ENCODE measurements at places on chromosomes 5 and 9.
A peak's percentile ranks its signal among the peaks of the same experiment; 100 is the strongest.

- DNase-seq = no peak
Measured at GRCh38 chr5:66987949-66988838, 208.4 kb downstream of the CD180 start.

- no peak for DNase-seq
Measured at GRCh38 chr5:116622375-116623050, 47.9 kb upstream of the SEMA6A start.

DNA sequence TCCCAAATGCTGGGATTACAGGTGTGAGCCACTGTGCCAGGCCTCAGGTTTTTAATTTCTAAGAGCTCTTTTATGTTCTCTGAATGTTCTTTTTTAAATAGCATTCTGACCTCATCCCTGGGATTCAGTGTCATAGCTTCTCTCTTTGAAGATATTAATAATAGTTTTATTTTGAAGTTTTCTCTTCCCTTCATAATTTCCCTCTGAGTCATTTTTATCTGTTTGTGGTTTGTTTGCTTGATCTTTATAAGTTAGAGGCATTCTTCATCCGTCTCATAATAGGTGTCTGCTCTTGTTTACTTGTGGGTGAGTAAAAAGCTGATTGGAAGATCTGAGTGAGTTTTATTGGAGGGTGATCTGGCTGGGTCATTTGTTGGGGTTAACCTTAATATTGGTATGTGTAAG lies 12.5 kb upstream of the MAMDC2 start:
- peak; percentile 30 for DNase-seq

GRCh38 chr9:117926031-117926658 lies 221.9 kb downstream of the TLR4 start:
- peak; percentile 40 for DNase-seq

DNA sequence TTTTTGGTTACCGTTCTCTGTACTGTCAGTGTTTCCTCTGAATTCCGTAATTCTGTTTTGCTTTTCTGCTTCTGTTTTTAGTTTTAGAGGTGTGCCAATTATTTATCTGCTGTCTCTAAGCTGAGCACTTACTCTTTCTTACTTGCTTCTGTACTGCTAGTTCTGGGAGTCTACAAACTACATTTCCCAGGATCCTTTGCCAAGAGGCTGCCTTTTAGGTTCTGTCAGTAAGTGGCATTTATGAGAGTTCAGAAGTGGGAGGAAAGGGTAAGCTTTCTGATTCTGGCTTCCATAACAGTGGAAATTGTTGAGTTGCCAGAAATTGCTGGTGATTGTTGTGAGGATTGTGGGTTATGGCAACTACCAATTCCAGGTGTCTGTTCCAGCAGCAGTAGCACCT lies 102.4 kb downstream of the OSTF1 start:
- DNase-seq = no peak

GRCh38 chr9:122159925-122160246 lies 178 bp downstream of the MORN5 start:
- no peak for DNase-seq

DNA sequence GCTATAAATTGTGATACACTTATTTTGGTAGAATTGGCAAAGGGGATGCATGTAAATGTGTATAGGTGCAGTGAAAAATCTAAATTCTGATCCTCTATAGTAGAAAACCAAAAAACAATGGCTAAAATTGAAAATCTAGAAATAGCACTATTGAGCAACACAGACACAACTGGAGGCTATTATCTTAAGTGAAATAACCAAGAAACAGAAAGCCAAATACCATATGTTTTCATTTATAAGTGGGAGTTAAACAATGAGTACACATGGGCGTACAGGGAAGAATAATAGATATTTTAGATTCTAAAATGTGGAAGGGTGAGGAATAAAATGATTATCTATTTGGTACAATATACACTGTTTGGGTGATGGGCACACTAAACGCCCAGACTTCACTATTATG lies 183.2 kb upstream of the TUSC1 start:
- no peak for DNase-seq

GRCh38 chr5:58025809-58026208 lies 434.1 kb downstream of the PLK2 start:
- DNase-seq = no peak

- DNase-seq = no peak
Measured at GRCh38 chr9:35452481-35452880, 37.4 kb upstream of the RUSC2 start.

DNA sequence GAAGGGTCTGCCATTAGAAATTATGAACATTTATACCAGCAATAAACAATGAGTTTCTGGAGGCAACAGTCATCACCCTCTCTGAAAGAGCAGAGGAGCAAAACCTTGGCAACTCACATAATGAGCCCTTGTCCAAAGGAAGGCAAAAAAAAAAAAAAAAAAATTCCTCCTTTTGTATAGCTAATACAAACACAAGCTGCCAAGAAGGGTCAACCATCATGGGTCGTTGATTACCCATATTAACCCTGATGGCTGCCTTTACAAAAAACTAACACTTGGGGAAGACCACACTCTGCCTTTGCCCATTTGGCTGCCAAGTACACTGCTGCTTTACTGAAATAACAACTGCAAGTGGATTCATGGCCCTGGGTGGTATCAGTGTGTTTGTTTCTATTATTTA lies 272.7 kb downstream of the ADAMTSL1 start:
- no peak for DNase-seq

- DNase-seq = no peak
Measured at GRCh38 chr9:16282216-16282615, 588.3 kb downstream of the BNC2 start.

DNA sequence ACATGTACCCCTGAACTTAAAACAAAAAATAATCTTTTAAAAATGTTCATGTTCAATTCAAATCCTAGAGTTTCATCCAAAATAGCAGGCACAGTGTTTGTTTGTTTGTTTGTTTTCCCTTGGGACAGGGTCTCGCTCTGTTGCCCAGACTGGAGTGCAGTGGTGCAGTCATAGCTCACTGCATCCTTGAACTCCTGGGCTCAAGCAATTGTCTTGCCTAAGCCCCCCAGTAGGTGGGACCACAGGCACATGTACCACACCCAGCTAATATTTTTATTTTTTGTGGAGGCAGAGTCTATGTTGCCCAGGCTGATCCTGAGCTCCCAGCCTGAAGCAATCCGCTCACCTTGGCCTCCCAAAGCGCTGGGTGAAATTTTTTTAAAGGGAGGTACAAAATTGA lies 5.0 kb upstream of the POLR1E start:
- DNase-seq = no peak

DNA sequence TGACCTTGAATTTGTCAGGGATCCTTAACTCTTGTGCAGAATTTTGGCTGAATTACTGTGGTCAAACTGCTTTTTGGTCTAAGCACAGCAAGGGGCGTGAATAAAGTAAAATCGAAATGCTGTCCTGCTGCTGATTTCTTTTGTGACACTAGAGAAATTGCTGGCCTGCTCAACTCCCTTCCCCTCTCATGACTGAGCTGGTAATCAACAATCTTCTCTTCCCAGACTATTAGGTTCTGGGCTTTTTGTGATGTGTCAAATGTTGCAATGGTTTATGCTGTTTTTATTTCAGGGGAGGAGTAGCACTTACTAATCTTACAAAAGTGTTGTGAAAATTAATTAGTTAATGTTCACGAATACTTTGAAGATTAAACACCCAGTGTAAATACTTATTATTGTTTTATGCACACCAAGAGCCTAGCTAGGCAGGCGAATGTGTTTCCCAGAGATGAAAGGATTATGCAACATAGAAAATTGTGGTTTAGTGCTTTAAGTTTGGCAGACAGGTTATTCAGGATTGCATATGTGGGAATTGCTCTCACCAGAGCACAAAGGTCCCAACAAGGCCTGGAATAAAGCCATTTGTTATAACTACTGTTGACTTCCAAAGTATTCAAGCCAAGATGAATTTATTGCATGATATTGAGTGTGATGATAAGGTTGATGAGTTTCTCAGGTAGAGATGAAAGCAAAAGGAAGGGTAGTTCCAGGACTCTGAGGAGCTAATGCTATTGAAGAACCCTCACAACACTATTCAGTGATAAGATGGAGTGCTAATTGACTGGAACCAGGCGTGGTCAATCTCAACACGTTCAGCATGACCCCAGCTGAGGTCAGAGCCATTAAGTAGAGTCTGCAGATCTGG lies 280.7 kb upstream of the ZNF608 start:
- no peak for DNase-seq

DNA sequence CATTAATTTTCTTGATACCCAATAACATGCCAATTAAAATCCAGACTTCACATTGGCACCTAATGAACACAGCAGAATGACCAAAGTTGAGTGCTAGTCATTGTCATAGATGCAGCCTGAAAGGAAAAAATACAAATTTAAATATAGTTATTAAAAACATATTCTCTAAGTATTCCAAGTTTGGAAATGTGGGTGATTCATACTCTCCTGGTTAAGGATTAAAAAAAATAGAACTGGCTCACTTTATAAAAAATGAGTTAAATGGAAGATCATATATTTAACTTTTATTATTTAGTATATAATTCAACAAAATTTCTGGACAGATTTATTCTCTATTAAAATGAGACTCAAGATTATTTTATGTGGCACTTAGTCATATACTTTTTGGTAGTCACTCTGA lies 33.2 kb upstream of the RICTOR start:
- no peak for DNase-seq

GRCh38 chr5:114419959-114420358 lies 58.1 kb downstream of the KCNN2 start:
- DNase-seq = no peak

GRCh38 chr5:159826351-159827214 lies 89.7 kb upstream of the ADRA1B start:
- no peak for DNase-seq

DNA sequence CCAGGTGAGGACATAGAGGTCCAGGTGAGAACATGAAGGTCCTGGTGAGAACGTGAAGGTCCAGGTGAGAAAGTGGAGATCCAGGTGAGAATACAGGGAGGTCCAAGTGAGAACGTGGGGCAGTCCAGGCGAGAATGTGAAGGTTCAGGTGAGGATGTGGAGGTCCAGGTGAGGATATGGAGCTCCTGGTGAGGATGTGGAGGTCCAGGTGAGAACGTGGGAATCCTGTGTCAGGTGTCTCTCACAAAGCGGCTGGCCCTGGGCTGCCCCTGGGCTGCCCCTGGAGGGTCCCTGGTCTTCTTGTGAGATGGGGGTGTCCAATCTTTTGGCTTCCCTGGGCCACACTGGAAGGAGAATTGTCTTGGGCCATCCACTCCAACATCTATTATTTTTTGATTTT lies 133.4 kb downstream of the MRPL36 start:
- DNase-seq = no peak

DNA sequence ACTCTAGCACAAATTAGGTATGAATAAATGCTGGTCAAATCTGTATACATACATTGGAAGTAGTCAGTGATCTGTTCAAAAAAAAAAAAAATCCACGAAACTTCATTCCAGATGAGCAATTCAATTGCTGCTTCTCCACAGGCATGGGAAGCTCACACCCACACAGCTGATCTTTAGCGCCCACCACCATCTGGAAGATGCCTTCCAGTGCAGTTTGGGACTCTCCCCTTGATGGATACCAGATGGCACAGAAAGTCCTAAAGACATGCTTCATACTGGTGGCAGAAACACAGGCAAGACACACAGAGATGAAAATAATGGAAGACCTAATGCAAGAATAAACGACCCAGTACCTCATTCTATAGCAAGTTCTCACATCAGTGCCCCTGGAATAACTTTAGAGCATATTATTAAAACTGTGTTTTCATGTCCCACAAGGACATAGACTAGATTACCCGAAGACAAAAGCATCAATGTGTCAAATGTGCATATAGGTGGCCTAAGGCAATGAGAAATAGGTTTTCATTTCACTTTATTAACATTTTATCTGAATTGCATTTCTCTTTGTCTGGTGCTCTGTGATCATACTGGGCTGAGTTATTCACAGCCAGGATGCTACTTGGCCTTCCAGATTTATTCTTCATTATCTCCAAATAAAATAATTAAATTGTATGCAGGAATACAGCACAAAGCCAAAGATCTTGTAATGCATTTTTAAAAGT lies 135.4 kb upstream of the TAS2R1 start:
- no peak for DNase-seq

DNA sequence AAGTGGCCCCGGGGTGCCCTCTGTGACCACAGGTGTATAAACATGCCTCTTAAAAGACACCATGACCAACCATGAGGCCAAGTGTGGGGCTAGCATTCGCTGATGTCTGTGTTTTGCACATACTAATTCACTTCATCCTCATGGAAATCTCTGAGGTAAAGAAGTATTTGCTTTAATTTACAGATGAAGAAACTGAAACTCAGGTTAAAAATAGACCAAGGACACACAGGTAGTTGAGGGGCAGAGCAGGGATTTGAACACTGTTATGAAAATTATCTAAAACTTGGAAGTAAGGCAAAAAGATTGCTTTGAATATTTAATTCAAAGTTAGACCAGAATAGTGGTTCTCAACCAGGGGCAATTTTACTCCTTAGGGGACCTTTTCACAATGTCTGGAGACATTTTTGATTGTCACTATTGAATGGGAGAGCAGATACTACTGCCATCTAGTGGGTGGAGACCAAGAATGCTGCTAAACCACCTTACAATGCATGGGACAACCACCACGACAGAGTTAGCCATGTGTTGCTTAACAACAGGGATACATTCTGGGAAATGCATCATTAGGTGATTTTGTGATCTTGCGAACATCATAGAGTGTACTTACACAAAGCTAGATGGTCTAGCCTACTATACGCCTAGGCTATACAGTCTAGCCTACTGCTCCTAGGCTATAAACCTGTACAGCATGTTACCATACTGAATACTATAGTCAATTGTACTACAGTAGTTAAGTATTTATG lies 8.0 kb upstream of the FXN start:
- no peak for DNase-seq
